ENCODE measurements at places on chromosomes 12 and 14.

DNA sequence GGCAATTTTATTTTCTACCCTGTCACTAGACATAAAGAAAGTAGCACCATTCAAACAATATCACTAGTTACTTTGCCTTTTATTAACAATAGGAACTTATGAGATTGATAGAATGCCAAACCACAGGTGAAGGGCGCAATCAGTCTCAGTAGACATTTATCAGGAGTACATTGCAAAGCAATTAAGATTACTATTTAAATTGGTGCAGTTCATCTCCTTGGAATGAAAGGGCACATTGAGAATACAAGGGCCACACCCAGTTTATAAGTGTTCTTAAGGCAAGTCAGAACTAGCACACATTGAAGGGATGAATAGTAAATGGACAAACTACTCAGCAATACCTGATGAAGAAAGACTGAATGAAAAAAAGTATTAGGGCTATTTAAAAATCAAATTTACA lies 601.4 kb downstream of the C12orf50 start:
- no peak for DNase-seq

DNA sequence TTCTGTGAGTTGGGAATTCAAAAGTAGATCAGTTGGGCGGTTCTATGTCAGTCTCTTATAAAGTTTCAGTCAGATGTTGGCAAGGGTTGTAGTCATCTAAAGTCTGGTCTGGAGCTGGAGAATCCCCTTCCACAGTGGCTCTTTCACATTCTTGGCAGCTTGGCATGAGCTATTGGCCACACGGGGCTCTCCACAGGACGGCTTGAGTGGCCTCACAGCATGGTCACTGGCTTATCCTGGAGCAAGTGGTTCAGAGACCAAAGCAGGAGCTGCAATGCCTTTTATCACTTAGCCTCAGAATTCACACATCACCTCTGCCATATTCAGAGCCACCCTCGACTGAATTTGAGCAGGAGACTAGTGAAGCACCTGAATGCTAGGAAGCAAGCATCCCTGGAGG lies 7.1 kb upstream of the KICS2 start:
- no peak for DNase-seq

DNA sequence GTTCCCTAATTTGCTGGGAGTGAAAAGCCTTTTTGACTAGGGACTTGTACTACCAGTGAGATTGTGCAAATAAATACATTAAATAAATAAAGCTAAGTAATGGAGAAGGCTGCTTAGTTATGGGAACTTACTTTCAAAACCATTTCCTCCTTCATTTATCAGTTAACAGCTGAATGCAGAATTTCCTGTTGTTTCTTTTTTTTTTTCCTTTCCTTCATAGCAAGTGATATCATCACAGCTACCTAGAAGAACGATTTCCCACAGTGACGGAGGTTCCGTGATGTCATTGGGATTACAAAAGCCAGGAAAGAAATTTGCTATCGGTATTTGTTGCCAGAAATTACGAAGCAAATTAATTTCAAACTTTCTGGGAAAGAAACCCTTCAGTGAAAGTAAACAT lies 42.1 kb upstream of the SOCS2 start:
- no peak for DNase-seq

DNA sequence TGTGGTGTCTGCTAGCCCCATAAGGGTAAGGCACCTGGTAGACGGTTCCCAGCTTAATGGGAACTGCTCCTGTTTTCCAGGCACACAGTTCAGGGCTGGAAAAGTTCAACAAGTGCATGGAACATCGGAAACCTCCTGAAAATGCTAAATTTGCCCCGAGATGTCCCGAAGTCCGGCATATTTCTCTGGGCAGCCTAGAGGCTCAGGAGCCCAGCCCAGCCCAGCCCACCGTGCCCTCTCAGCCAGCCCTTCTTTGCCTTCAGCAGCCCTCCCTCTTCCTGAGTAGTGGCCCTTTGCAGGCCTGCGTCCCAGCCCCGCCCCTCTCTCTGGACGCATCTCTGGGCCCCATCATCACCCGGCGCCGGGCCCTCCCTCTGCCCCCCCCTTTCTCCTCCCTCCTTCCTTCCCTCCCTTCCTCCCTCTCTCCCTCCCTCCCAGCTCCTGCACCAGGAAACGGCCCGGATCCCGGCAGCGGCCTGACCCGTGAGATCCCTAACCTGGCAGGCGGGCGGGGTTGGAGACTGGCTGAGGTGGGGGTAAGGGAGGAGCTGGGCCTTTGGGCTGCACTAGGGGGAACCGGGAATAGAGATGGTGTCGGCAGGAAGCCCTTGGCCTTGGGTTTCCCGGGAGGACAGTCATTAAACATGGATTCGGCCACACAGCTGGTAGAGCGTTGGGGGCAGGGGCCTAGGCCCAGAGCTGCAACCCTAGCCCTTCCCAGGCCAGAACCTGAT lies at the start of gene BCL2L2:
TSS of gene BCL2L2 (plus strand) at position 422 of the 734 bp plus-strand sequence. CDS start 935 bp downstream, outside the sequence.
- peak; percentile 87 for DNase-seq

GRCh38 chr14:21923820-21924219 lies 250.2 kb upstream of the OR4E1 start:
- no peak for DNase-seq

DNA sequence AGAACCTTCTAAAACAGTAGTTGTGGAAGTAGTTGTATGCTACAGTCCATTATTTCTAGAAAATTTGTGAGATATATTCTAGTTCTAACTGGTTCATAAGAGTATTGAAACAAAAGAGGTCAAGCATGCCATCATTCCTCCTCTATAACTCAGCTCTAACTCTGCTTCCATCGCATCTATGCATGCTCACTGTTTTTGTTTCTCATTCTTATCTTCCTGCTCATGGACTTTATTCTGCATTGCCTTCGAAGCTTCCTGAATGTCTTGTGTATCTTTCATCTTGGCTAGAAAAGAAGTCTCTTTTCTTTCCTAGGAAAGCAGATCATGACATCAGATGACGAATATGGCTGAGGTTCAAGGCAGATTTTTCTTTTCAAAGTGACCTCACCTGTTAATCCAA lies 402 bp downstream of the LMNTD1 start:
- DNase-seq, result no peak

- DNase-seq, result no peak
These were observed 396.8 kb downstream of the NUAK1 start for GRCh38 chr12:105741786-105742566.

GRCh38 chr14:93941293-93941910 lies 14.3 kb downstream of the FAM181A start:
- no peak for DNase-seq
